ENCODE measurements at places on chromosomes 7 and 10.

DNA sequence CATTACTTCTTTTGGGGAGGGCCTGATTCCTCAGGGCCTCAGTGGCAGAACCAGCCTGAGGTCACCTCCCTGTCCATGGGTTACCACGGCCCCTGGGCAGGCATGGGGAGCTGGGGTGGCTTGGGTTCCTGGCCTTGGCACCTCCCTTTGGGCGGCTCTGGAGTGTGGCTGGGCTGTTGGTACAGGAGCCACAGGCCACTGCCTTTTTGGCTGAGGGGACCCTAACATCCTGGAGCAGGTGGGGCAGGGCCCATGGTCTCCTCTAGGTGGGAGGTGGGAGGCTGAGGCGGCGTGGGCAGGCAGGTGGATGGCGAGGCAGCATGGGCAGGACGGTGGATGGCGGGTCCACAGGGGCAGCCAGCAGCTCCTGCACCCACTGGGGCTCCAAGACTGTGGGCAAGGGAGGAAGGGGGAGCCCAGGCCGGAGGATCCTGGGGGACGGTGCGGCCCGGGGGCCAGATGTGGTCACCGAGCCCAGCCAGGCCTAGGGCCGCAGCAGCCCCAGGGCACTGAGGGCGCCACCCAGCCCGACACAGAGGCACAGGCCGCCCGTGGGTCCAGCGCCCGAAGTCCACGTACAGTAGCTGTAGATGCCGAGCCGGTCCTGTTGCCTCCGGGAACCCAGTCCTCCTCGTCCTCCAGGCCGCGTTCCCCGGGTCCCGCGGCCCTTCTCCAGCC is 2.4 kb upstream of the SYCE1 start:
- no peak for DNase-seq

GRCh38 chr7:116806046-116806944 is 56.1 kb upstream of the CAPZA2 start:
- no peak for DNase-seq

DNA sequence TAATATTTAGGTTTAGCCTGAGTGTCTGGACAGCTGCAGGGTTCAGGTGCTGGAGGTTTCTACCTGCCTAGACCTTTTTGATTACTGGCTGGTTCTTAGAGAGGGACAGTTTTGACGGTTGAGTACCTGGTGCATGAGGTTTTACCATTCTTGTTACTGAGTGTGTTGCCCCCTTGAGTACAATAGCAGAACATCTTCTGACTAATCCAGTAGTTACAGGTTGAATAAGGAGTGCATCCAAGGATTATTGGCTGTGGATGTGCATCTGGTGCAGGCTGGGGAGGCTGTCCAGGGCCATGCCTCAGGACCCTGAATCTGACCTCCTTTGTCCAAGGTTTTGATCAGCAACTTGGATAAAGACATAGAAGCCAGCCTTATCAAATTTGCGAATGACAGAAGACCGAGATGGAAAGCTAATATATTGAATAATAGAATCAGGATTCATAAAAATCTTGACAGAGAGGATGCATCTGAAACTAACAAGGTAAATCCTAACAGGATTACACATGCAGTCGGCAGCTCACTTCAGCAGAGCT is 23.1 kb downstream of the PLPP4 start:
- DNase-seq = no peak

GRCh38 chr7:50959560-50959959 is 176.9 kb upstream of the GRB10 start:
- DNase-seq = no peak

- DNase-seq = no peak
Measured at GRCh38 chr7:128876586-128876977, 13.9 kb downstream of the ATP6V1F start.

DNA sequence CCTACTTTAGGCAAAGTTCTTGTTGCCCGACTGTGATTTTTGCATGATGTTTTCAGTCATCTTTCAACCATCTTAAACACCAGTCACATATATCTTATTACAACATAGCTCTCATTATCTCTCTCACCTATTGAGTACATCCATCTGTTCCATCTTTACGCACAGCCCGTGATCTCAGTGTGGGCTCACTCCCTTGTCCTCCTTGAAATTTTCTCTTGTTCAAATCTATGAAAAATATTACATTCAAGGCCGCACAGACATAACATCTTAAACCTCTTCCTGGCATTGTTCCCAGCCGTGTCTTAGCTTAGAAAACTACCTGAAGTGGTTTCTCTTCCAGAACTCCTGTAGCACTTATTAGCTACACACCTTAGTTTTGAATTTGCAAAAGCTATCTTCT is 32.6 kb downstream of the NET1 start:
- DNase-seq = no peak

- DNase-seq = no peak
Measured at GRCh38 chr7:138979226-138979979, 1.8 kb downstream of the KIAA1549 start.

DNA sequence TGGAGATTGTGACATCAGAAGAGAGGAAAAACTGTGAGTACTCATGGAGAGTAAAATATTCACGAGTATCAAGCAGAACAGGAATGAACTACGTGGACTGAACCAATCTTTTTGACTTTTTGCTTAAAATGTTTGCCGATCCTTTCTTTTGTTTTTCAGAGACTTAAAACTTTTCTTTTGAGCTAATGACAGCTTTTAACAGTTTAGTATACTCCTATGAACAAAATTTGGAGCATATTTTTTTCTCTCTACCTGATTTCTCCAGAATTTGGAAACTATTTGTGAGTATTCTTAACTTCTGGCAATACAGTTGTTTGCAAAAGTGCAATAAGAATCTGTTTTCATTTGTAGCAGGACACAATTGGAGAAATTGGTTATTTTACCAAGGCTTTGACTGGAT is 786.3 kb downstream of the SORCS1 start:
- no peak for DNase-seq

DNA sequence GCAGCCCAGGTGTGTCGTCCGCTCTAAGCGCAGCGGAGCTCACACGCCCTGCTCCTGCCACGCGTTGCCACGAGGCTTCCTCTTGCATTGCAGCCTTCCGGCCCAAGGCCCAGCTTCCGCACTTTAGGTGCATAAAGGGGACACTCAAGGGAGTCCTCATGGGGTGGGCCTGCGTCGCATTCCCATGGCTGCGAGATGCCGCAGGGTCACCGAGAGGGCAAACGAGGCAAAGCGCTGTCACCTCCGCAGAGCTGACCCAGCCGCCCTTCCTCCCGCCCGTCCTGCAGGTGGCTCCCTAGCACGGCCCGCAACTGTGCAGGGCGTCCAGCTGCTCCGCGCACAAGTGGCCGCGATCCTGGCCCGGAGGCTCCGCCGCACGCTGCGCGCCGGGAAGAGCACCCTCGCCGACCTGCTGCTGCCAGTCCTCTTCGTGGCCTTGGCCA is 283.5 kb downstream of the ABCA13 start:
- DNase-seq = no peak

- DNase-seq = no peak
Measured at GRCh38 chr10:75655791-75656451, 224.5 kb downstream of the LRMDA start.

DNA sequence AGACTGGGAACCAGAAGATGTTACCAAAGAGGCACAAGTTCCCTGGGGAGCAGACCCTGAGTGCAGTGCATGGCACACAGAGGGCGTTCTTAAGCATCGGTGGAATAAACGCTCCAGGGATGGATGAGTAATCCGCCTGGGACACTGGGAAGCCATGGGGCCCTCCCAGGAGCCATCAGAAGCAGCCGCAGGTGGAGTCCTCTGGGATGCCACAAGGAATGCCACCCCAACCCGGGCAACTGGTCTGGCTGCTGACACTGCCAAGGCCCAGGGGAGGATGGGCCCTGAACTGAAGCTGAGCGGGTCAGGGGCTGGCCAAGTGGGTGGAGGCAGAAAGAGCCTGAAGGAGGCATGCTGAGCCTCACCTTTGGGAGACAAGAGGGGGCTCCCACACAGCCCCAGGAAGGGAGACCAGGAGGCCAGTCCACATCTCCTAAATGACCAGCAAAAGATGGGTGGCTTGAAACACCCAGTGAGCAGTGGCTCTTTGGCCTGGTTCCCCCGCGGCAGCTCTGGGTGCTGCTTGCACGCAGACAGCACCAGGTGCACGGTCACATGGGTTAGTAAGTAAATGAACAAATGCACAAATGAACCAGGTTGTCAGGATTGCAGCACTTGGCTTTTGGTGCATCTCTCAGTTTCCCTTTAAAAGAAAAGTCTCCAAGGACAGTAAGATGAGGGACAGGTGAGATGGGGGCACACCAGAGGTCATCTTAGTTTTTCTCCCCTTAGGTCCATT is 141.3 kb upstream of the ZMIZ1 start:
- no peak for DNase-seq

- DNase-seq = peak; percentile 98
Measured at GRCh38 chr10:100373298-100374199, 26.5 kb downstream of the SCD start.

GRCh38 chr10:83990126-83990525 is 149.2 kb upstream of the GHITM start:
- no peak for DNase-seq

DNA sequence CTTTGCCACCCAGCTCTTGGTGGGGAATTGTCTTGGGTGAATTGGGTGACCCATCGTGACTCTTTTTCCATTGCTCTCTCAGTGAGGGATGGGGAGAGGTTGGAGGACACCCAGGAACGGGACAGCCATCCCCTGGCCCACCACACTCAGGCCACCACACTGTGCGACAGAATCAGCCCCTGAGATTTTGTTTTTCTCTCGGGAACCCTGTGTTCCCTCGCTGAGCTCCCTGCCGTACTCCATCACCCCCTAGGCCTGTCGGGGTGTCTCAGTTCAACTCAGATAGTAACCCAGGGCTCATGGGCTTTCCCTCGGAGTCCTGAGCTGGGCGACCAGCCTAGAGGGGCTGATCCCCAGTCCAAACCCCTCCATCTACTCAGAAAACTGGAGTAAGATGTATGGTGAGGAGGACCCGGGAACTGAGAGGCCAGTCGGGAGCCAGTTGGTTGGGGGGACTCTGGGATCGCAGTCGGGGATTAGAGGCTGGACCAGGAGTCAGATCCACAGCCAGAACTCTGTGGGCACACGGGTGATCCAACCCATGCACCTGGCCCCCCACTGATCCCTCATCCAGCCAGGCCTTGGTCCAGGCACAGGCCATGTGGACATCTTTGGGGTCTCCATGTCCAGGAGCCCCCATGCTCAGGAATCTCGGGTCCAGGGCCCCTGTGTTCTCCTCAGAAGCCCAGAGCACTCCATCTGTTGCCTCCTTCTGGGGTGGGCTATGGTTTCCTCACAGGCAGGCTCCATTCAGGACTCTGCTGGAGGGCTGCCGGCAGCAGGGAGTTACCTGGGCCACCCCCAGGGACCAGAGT is 9.3 kb downstream of the CRYGN start:
- no peak for DNase-seq

DNA sequence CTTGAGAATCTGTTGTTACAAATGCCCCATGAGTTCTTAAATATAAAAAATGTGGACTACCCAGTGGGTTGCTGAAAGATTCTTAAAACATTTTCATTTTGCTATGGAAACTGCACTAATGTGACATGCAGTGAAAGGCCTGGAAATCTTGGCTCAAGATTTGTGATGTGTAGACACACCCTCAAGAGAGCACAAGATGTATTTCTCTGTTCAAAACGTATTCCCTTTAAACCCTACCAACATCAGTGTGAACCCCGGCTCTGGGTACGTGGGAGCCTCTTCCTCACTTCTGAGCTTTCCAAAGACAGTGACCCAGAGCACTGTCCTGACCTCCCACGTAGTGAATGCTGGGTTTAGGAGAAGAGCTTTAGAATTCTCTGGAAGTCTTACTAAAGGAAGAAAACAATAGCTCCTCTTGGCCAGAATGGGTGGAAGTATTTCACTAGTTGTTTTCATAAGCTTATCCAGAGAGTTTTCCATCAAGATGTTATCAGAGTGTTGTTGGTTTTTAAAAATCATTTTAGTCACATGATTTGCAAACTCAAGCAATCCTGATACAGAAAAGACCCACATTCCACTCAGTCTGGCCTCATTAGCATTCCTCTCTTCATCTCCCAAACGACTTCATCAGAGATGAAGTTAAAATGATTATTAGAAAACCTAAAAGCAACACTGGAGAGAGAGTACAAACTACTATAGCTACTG is 81.5 kb upstream of the AFAP1L2 start:
- no peak for DNase-seq

- DNase-seq = no peak
Measured at GRCh38 chr7:112254156-112254555, 47.7 kb downstream of the ZNF277 start.

DNA sequence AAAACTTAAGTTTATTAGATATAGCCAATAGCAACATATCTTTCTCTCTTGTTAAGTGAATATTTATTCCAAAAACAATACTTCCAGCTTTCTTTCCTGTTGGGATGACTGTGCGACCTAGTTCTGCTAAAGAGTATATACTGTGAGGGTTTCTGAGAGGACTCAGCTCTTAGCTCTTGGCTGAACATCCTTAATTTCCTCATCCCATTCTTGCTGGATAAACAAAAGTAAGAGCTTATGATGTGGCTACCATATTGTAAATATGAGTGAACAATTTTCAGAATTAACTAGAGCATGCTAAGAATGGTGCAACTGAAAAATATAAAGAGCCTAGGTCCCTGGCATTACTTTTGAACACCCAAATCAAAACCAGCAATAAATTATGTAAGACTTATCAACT is 279.5 kb upstream of the GNAI1 start:
- no peak for DNase-seq

GRCh38 chr10:35876248-35876647 is 234.2 kb upstream of the FZD8 start:
- no peak for DNase-seq

- DNase-seq = peak; percentile 81
Measured at GRCh38 chr10:52778511-52779392, 6.2 kb upstream of the MBL2 start.

GRCh38 chr10:34236931-34237330 is 578.2 kb downstream of the PARD3 start:
- no peak for DNase-seq

DNA sequence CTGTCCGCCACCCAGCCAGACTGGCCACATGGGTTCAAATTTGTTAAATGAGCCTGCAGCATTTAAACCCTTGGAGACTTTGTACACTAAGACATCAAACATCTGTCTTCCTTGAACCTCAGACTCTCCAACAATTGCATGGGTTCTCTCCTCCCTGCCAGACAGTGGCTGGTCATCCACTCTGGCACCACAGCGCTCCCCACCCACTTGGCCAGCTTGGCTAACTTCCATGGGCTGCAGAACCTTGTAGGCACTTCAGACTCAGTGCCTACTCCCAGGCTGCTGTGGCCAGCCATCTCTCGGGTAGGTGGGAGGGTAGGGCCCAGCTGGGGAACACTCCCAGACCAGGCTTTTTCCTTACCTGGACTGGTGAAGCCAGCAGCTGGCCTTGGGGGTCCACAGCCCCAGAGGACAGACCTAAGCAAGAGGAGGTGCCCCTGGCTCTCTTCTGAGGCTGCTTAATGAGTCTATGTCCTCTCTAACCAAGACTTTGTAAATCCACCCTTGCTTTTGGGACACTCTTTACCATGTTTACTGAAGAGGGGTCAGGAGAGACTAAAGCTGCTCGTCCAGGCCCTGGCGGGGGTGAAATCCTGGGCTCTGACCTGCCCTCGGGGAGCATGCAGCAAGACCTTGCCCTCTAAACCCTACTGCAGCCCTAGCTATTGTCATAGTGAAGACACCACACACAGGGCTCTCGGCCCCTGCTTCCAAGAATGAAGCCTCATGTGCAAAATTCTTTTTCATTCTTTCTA is 82.7 kb downstream of the ARHGAP22 start:
- peak; percentile 57 for DNase-seq

GRCh38 chr10:78450807-78451485 is 417.3 kb downstream of the RPS24 start:
- no peak for DNase-seq

- no peak for DNase-seq
Measured at GRCh38 chr7:38700116-38700515, 68.9 kb upstream of the AMPH start.

Data from osteocyte (in vitro differentiated cells).